Immature natural killer cell (primary cell): ENCODE measurements at places on chromosomes 16 and 17. TPM values are rescaled to one million over a fixed set of nuclear protein-coding genes. Genes with fewer than 3 reads are reported as not detected.
A peak's percentile ranks its signal among the peaks of the same experiment; 100 is the strongest.

DNA sequence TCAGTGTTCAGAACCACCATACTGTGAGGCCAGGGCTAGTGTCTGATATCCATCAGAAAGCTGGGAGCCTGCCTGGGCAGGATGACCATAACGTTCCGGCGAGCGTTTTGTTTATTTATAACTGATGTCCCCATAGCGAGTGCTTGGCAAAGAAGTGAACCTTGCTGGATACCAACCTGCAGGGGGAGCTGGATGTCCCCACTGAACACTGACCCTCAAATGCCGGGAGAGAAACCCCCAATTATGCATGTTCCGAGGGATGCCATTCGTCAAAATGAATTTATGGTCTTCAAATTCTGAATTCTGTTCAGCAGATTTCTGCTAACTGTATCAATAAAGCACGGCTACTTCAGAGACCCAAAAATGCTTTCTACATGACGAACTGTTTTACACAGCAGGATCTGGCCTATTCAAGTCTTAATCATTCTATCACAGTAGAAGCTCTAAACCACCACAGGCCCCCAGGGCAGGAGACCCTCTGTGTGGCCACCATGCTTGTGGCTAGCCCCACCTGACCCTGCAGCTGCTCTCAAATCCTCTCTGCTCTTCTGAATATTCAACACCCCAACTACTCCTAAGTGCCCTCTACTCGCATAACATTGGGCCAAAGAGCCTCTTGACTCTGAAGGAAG, 15.2 kb downstream of the MED24 start:
- DNase-seq = peak; percentile 23

DNA sequence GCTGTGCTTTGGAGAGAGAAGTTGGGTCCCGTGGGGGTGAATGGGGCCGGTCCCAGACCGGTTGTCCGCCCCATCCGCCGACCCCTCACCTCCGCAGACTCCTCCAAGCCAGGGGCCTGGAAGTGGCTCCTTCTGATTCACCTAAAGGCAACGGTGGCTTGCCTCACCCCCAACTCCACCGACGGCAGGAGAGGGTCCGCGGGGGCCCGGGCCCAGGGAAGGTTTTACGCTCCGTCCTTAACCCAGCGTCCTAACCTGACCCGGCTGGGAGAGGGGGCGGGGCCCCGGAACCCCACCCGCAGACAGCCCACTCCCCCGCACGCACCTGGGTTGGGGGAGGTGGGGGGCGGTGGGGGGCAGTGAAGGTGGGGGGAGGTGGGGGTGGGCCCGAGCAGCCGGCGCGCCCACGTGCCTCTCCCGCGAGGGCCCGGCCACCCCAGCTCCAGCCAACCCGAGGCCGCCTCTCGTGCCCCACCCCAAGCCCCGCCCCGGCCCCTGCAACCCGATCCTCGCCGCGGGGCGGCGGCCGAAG, 12.7 kb upstream of the CD300A start:
- DNase-seq = peak; percentile 21

DNA sequence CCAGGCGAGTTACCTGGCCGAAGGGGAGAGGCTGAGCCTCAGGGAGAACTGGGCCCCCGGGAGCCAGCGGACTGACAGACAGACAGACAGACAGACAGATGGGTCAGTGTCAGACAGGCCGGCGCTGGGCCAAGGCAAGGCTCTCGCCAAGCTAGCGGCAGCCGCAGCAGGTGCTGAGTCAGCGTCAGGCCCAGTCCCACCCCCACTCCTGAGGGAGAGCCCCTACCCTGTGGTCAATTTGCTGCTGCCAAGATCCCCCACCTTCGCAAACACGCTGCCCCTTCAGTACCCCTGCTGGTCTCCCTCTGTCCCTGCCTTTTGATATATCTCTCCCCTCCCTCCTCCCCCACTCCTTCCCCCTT, 1.5 kb downstream of the FGF11 start:
- DNase-seq = no peak

OXLD1 gene
- 66.4 TPM for polyA plus RNA-seq

KRTAP9-4 gene
- polyA plus RNA-seq = not detected
